ENCODE measurements at places on chromosomes 13 and 19.

DNA sequence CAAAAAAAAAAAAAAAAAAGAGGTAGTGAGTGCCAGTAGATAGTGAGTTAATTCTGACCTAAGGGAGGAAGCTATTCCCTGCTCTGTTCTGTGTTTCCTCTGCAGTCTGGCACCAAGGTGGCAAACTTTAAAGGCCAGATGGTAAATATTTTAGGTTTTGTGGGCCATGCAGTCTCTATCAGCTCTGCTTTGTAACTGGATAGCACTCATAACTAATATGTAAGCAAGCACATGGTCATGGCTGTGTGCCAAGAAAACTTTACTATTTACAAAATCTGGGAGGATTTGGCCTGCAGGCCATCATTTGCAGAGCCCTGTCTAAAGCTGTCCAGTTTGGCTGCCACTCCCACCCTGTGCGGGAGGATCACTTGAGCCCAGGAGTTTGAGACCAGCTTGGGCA is 4.3 kb downstream of the PIN1 start:
- peak; percentile 2 for DNase-seq

DNA sequence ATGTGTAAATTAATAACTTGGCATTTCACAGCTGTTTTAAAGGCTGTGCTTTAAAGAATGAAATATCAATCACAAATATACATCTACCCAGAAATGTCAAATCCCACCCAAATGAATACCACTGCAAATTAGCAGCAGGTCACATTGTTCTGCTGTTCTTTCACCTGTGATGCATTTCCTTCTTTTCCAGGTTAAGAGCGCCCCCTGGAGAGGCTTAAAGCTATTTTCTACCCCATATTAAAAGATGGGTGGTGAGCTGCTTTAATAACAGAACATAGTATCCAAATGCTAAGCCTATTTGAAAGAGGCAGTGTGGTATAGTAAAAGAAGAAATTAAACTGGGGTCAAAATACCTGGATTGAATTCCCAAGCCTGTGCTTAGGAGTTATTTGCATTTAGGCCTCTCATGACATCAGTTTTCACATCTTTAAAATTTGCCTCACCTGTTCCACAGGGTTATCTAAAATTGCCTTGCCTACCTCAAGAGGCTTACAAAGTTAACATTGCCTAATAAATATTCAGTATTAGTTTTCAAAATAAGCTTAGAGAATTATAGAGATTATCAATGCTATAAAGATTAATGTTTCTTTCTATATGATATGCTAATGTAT is 396.9 kb upstream of the SLITRK5 start:
- DNase-seq, result no peak

- no peak for DNase-seq
Measured at GRCh38 chr13:37144661-37145060, 39.2 kb upstream of the CSNK1A1L start.

- DNase-seq, result no peak
Measured at GRCh38 chr13:19668778-19669177, 35.3 kb downstream of the MPHOSPH8 start.

DNA sequence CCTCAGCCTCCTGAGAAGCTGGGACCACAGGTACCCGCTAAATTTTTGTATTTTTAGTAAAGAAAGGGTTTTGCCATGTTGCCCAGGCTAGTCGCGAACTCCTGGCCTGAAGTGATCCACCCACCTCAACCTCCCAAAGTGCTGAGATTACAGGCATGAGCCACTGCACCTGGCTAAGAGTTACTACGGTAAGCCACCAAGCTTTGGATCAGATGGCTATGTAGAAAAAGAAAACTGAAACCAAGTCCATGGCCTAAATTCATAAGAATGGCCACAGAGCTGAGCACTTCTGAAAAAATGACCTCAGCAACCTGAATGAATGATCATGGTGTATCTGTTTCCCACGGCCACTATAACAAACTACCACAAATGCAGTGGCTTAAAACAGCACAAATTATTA is 9.4 kb downstream of the OPA3 start:
- no peak for DNase-seq

Data from K562 (cell line).